Stimulated activated CD8-positive, alpha-beta memory T cell treated with anti-CD3 and anti-CD28 coated beads, Interleukin-15, amount 100 ng/mL, for 4 hours (primary cell): ENCODE measurements at places on chromosomes 5 and 9.

GRCh38 chr9:34550681-34551270 lies 28.0 kb upstream of the ENHO start:
- no peak for DNase-seq

GRCh38 chr9:99189887-99190596 lies 31.7 kb downstream of the ALG2 start:
- no peak for DNase-seq

- DNase-seq: no peak
Observed at GRCh38 chr9:8346296-8346695, 546.7 kb upstream of the DMAC1 start.

GRCh38 chr9:117616431-117616831 lies 87.8 kb upstream of the TLR4 start:
- no peak for DNase-seq

- DNase-seq: no peak
Observed at GRCh38 chr5:16863469-16863946, 72.6 kb downstream of the MYO10 start.

GRCh38 chr5:17218353-17219005 lies 1.0 kb downstream of the BASP1 start:
- no peak for DNase-seq

- no peak for DNase-seq
Observed at GRCh38 chr9:113822315-113822714, 53.8 kb upstream of the ZNF618 start.

GRCh38 chr5:21910731-21911130 lies 942.4 kb downstream of the CDH12 start:
- no peak for DNase-seq

- no peak for DNase-seq
Observed at GRCh38 chr5:82560969-82561368, 282.8 kb upstream of the RPS23 start.

DNA sequence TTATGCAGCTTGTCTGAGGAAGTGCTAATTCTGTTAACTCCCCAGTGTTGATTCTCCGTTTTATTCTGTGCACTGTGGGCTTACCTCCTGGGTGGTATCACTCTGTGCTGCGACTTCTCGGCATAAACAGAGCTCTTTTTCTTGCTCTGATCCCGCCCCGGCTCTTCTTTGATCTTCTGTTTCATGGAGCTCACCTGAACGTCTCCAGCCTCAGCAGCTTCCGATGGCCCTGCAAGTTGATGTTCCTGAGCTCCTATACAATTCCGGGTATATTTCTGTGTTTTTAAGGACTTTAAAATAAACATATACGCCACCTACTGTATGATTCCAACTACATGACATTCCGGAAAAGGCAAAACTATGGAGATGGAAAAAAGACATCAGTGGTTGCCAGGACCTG lies 110.8 kb downstream of the TENT4A start:
- no peak for DNase-seq

GRCh38 chr9:99050292-99050911 lies 54.5 kb upstream of the TGFBR1 start:
- DNase-seq: no peak
